ENCODE measurements at places on chromosomes 3 and 15. TPM values are rescaled to one million over a fixed set of nuclear protein-coding genes. Genes with fewer than 3 reads are reported as not detected.

Gene EOMES
- not detected for total RNA-seq

Gene GP9
- 0.27 TPM for total RNA-seq

Gene ZNF80
- not detected for total RNA-seq

Gene MORC1
- not detected for total RNA-seq

Gene GPR149
- not detected for total RNA-seq

Gene GOLGA6D
- total RNA-seq, result not detected

Gene TAGLN3
- total RNA-seq, result 0.46 TPM

Gene TEX55
- total RNA-seq, result not detected

Gene SEC61A1
- total RNA-seq, result 91.3 TPM

Gene MYRIP
- 0.70 TPM for total RNA-seq

Gene HACD3
- 9.6 TPM for total RNA-seq

Gene FAM107A
- total RNA-seq, result 29.9 TPM

Gene PLA2G4F
- 0.48 TPM for total RNA-seq

Gene ERICH6
- 0.19 TPM for total RNA-seq

Gene ADPGK
- total RNA-seq, result 11.1 TPM

Gene P2RY14
- total RNA-seq, result 1.6 TPM

Gene MYL3
- total RNA-seq, result 3,804 TPM

Gene ATP13A5
- not detected for total RNA-seq

Gene NAA80
- 8.5 TPM for total RNA-seq

Gene SAMD7
- total RNA-seq, result not detected

Gene LMAN1L
- 7.9 TPM for total RNA-seq

Gene CNTN4
- 2.8 TPM for total RNA-seq

All from cardiac septum (tissue), 1 donor.